ENCODE measurements at places on chromosomes 7 and 10.

DNA sequence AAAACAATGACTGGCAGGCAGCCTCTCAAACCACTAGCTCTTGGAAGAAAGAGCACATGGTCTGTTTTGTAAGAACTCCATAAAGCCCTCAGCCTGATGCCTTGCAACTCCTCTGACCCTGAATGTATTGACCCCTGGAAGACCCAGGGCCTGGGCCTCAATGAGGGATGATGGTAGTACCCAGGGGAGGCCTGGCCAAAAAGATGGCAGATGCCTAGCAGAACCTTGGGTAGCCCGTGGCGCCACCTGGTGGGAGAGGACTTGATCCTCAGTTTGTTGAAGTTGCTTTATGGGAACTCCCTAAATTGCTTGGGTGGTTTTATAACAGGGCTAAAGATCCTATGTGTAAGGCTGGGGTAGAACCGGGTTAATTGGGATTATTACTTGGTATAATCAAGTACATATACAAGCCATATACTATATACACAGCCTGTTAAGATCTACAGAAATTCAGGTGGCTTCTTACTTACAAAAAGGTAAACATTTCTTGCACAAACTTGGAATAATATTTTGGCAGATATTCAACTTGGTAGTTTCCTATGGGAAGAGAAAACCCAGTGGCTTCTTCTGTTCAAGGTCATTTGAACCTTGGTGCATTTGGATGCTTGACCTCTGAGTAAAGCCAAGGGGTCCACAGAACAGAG, 95.8 kb upstream of the CACUL1 start:
- DNase-seq, result peak; percentile 41

DNA sequence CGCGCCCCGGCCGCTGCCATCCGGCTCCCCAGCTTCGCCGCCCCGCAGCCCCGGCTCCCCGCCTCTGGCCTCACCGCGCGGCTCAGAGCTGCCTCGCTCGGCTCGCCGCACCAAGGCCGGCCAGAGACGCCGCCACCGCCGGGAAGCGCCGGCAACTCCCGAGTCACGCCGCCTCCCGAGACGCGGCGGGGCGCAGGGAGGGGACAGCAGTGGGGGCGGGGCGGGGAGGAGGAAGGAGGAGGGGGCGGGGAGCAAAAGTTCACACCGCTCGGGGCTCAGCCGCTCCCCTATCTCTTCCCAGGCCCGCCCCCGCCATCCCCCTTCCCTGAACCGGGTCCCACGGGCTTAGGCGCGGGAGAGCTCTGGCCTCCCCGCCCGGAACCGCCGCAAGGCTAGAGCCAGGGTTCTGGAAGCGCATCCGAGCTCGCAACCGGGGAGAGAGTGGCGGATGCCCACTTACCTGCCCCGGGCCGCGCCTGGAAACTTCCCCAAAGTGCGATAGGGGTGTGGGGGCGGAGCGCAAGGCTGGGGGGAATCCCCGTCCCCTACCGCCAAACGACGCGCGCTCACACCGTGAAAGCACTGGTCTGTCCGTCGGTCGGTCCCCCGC, 1.0 kb downstream of the CHST15 start:
- DNase-seq, result no peak

DNA sequence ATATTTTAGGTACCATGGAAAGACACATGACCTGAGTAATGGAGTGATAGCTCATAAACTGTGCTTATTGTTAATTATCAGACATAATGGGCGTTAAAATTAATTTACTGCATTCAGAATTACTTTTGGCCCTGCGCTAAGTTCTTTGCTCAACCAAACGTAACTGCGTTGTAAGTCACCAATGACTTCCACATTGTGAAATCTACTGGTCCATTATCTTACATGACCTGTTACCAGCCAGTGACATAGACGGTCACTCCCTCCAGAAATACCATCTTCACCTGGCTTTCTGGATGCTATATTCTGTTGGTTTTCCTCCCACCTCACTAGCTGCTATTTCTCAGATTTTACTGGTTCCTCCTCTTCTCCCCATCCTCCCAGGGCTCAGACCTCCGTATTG, 5.0 kb upstream of the GIGYF1 start:
- no peak for DNase-seq

- DNase-seq, result no peak
Observed at GRCh38 chr7:2628130-2628482, 3.7 kb upstream of the TTYH3 start.

- DNase-seq, result no peak
Observed at GRCh38 chr10:74474022-74474713, 323.1 kb downstream of the ADK start.

DNA sequence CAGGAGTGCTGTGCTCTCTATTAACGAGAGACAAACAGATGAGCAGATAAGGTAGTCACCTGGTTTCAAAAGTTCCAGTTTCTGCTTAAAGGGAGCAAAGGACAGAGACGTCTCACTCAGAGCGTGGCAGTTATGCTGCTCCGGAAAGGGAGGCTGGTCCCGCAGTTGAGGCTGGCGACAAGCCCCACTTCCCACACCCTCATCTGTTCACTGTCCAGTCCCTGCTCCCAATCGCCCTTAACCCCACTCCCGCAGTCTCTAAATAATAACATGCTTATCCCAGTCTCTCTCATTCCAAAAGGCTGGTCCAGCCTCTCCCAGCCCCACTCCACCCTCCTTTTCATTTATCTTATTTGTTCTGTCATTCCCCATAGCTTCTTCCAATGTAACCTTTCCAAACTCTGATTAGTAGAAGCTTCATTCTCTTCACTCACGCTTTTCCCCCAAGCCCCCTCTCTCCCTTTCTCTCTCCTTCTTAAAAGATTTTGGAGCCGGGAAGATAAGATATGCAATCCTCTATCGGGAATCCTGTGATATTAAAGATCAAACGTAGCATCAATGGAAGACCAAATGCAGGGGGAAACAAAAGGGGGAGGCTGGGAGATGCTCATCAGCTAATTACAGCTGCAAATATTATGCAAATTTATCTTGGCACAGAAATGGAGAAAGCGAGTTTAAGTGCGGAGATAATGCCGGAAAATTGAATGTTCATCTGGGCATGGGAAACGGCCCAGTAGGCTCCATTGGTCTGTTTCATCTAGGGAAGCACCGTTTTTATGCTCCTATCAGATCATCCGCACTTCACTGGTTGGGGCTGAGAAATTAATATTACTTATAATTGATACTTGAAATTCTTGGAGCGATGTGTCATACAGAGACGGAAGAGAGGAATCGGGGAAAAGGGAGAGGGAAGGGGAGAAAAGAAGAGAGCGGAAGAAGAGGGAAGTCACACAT, 16.3 kb upstream of the GATA3 start:
- no peak for DNase-seq

GRCh38 chr10:84842593-84842992, 514.2 kb downstream of the CCSER2 start:
- no peak for DNase-seq

GRCh38 chr10:78462176-78462575, 428.5 kb downstream of the RPS24 start:
- DNase-seq, result no peak

GRCh38 chr7:81256991-81257390, 338.1 kb upstream of the SEMA3C start:
- DNase-seq, result no peak

DNA sequence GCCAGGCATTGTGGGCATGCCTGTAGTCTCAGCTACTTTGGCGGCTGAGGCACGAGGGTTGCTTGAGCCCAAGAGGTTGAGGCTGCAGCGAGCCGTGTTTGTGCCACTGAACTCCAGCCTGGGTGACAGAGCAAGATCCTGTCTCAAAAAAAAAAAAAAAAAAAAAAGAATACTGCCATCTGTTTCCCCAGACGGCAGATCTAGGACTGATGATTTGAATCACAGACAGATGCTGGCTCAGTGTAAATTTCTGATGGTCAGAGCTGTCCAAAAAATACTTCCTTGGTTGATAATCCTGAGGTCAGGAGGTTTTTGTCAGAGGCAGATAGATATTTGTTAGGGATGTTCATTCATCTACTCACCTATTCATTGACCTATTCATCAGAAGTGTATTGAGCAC, 130.7 kb downstream of the REEP3 start:
- no peak for DNase-seq

DNA sequence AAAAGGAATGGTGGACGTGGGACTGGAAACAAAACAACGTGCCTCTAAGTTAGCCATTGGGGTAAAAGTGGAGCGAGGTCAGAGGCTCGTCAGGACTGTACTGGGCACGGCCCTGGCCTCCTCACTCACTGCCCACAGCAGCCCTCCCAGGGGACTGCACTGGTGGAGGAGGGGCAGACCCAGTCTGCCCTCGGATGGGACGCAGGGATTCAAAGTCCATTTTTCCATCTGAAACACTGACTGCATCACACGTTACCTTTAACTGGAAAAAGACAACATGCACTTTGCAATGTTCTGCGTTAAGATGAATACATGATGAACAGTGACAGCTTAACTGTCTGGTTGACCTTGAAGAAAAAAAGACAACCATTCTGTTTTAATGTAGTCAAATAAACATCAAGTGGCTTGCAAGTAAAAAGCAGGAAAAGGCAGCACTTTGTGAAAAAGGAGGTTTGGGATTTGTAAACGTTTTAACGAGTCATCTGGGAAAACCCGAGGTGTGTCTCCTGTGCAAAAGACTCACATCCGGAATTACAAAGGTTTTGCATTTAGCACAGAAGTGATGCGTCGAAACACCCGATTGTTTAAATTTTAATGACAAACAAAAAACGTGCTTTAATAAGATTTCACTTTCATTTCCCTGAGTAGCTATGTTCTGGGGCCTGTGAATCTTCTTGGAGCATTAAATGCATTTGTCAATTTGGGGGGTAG, 18.8 kb downstream of the KLF6 start:
- DNase-seq, result no peak

- DNase-seq, result no peak
Observed at GRCh38 chr10:110348336-110348735, 43.6 kb upstream of the SMNDC1 start.

- DNase-seq, result no peak
Observed at GRCh38 chr7:115183431-115184057, 261.6 kb downstream of the MDFIC start.

GRCh38 chr7:84200859-84201258, 6.3 kb upstream of the SEMA3A start:
- no peak for DNase-seq

DNA sequence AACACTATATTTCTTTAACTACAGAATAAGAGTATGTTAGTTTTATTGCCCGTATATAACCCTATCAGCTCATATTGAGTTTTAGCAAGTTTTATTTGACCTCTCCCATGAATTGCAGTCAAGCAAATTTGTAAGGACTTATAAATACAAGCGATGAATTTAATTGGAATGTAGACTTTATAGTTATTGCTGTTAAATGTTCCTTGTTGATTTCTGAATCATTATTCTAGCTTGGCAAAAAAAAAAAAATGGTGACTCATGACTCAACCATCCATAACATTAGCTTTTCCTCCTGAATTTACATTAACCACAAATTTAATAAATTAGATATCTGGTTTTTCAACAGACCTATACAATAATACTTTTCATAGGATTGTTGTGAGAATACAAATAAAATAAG, 334.0 kb upstream of the LRRTM3 start:
- DNase-seq, result no peak

GRCh38 chr7:37430640-37431039, 18.0 kb downstream of the ELMO1 start:
- DNase-seq, result no peak

GRCh38 chr10:86172301-86172700, 194.3 kb downstream of the GRID1 start:
- no peak for DNase-seq

DNA sequence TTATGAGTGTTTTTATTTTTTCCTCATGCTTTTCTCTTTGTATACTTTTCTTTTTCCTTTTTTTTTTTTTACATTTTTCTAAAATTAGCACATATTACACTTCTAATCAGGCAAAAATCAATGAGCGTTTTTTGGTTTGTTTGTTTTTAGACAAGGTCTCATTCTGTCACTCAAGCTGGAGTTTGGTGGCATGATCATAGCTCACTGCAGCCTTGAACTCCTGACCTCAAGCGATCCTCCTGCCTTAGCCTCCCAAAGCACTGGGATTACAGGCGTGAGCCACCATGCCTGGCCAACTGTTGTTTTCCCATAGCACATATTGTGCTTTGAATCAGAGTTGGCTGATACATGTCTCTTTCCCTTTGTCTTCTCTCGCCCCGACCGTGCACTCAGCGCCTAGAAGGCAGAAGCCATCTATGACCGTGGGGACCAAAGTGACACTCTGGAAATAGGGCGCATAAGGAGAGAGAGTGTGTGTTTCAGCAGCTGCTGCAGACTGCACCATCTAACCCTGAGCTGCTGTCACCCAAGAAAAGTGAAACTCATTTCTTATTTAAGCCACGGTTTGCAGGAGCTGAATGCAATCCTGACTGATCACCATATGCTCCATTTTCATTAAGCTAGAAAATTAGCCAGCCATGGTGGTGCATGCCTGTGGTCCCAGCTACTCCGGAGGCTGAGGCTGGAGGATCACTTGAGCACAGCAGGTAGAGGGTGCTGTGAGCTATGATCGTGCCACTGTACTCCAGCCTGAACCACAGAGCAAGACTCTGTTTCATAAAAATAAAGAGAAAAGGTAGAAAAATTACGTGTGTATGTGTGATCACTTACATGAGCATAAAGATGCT, 41.4 kb upstream of the GTF2I start:
- no peak for DNase-seq

- peak; percentile 77 for DNase-seq
Observed at GRCh38 chr7:133983685-133984419, 143.3 kb upstream of the LRGUK start.

DNA sequence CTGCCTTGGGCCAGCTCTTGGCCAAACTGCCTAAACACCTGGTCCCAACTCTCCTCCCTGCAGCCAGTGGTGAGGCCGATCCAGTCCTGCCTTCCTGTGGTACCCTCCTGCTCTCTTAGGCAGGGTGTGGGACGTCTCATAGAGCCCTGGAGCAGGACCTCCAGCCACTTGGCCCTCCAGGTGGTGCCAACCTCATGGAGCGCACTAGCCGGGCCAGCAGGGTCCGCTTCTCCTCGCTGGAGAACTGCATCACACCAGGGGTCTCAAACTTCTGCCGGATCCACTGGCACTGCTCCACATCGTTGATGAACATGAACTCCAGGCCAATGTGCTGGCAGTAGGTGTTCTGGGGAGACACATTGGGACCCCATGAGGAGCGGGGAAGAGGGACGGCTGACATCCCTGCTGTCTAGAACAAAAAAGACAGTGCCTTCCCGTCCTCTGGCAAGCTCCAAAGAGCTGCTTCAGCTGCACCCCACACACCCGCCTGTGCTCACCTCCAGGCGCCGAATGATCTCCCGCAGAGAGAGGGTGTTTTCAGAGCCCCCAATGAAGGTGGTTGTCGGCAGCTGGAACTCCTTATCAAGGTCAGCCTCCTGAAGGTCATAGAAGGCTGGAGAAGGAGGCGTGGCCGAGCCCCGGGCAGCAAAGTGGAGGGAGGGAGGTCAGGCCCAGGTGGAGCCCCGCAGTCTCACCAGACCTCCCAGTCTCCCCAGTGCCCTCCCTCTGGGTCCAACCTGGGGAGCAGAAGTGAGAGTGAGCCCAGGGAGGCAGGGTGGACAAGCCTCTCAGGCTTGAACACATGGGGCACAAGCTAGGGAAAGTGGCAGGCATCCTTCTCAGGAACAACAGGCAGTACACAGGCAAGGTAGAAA, 10.2 kb downstream of the OGDHL start:
- no peak for DNase-seq

GRCh38 chr7:30173058-30173897, 38.5 kb downstream of the MTURN start:
- DNase-seq, result peak; percentile 90

GRCh38 chr10:79488336-79488735, 24.0 kb upstream of the EIF5AL1 start:
- no peak for DNase-seq
